Ovary (tissue), 10 donors: ENCODE measurements at places on chromosomes 12 and 14.

GRCh38 chr12:115850957-115851356 lies 426.5 kb downstream of the MED13L start:
- no peak for DNase-seq

GRCh38 chr12:10249690-10250455 lies 37.2 kb downstream of the GABARAPL1 start:
- DNase-seq = no peak

- peak; percentile 47 for DNase-seq
Measured at GRCh38 chr14:20632831-20633691, 8.4 kb downstream of the OR6S1 start.

- DNase-seq = no peak
Measured at GRCh38 chr14:75249251-75249957, 29.2 kb upstream of the FOS start.

DNA sequence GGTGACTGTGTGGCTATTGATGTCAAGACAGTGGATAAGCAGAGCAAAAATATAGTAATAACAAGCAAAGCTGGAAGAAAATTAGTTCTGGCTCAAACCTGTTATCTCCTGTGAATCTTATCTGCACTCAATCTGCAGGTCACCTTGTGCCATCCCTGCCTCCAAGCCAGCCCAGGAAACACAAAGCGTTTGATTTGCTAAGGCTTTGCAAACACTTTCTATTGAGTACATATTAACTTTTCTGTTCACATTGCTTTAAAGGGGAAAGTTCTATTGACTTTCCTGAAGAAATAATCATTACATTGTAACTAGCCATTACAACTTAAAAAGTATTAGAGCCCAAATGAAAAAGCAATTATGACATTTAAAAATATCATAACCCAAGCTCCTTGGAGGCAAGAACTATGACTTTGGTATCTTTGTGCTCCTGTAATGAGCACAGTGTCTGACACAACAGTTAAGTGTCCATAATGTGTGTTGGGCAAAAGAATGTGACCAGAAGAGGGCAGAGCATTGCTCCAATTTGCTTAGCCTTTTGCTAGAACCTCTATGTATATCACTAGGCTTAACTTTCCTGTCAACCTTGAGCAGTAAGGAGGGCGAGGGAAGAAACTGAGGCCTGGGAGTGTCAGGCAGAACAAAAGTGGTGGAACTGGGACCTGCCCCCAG lies 24.7 kb downstream of the SERPINA3 start:
- no peak for DNase-seq

GRCh38 chr14:25046301-25046943 lies 3.5 kb downstream of the STXBP6 start:
- no peak for DNase-seq

GRCh38 chr12:34334953-34335743 lies 312.9 kb downstream of the ALG10 start:
- no peak for DNase-seq

DNA sequence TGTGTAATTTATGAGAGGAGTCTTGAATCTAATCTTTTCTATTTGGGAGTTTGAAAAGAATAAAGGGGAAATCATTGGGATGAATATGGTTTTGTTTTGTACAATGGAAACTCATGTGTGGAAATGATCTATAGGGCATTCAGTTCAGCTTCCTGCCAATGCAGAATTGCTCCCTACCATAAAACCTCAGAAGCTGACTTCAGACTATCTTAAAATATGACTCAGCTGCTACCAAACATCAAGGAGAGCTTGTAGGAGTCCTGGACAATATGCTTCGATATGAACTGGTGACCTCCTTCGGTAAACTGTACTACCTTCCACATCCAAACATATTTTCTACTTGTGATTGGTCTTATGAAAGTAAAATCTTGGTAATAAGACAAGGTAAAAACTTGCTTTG lies 160.6 kb downstream of the CAPZA3 start:
- no peak for DNase-seq

DNA sequence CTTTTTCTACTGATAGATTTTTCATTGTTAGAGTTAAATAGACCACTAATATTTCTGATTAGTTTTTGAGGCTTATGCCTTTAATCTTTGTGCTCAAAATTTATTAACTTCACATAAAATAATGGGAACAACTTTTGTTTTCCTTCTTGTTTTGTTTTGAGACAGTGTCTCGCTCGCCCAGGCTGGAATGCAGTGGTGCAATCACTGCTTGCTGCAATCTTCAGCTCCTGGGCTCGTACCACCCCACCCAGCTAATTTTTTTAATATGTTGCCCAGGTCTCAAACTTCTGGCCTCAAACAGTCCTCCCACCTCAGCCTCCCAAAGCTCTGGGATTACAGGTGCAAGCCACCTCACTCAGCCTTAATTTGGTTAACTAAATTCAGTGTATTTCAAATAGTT lies 16.8 kb downstream of the SCFD1 start:
- DNase-seq = no peak

DNA sequence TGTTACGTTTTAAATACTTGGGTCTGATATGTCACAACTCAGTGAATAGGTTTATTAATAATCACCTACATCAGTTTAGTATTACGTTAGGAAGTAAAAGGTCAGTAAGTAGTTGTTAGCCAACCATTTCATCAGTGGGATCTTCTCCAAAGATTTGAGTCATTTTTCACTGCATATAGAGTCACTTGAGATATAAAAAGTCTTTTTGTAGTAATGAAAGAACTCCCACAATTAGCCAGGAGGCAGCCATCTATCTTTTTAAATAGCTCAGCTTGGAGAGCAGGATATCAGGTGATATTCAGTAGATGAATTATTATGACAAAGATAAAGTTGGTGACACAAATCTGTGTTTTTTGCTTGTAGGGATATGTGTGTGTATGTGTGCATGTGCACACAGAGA lies 309.3 kb downstream of the PDZRN4 start:
- no peak for DNase-seq

DNA sequence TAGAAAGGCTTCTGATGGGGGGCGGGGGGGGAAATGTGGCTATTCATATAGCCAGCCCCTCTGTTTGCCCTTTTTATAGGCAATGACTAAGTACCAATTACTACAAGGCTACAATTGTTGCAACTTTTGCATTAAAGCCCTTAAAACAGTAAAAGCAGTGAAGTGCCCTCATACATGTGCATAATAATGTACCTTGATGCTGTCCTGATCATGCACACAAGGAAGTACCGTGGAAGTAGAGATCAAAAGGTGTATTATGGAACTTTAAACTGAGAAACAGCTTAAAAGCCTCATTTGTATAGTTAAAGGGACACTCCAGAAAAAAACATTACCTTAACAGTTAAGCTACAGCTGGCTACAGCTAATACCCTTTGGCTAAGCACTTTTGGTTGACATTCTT lies 111.8 kb downstream of the PLEKHG7 start:
- DNase-seq = no peak
